Naive thymus-derived CD4-positive, alpha-beta T cell (primary cell): ENCODE measurements at places on chromosomes 3 and 15.

- H3K4me1 ChIP-seq, result no peaks in the 10 kb centered on the region
- DNase-seq, result no peak
- no peak overlapping the region for H3K27ac ChIP-seq
- H3K27me3 ChIP-seq, result no peaks in the 10 kb centered on the region
- H3K36me3 ChIP-seq, result no peaks in the 10 kb centered on the region
- H3K4me3 ChIP-seq, result no peak overlapping the region
Observed at GRCh38 chr15:100842756-100843730, 36.6 kb upstream of the ALDH1A3 start.

GRCh38 chr3:59644479-59645402, 594.9 kb upstream of the CFAP20DC start:
- H3K36me3 ChIP-seq, result no peaks in the 10 kb centered on the region
- H3K27ac ChIP-seq, result no peak overlapping the region
- no peak overlapping the region for H3K4me3 ChIP-seq
- no peak for DNase-seq

DNA sequence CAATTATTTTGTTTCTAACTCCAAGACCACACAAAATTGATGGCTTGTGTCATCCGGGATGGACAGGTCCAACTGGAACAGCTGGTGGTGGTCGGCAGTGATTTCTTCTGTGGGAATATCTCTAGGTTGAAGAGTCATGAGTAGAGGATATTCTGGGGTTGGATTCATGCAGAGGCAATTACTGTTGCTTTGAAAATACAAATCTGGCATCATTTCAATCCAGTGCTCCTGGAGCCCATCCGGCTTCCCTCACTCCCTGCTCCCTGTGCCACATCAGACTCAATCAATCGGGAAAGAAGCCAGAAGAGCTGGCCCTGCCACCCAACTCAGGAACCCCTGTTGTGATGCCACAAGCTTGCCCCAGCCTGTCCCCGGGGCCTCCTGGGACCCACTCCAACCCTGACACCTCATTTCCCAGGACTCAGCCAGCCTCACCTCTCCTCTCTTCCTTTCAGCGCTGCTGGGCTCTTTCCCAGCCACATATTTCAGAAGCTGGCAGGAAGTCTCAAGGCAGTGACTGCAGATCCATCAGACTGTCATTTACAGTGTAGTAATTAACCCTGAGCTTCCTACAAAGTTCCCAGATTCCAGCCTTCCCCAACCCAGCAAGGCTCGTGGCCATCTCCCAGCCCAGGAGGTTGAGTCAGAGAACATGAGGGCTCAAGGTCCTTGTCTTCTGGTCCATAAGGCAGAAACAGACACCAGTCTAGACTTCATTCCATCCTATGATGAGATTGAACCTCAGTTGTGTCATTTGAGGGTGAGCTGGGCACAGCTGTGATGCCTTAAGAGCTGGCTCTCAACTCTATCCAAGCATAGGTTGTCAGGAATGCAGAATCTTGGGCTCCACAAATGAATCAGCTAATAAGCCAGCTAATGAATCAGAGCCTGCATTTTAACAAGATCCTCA, 114.0 kb downstream of the FAM174B start:
- H3K4me3 ChIP-seq, result no peak overlapping the region
- H3K27me3 ChIP-seq, result no peaks in the 10 kb centered on the region
- no peak for DNase-seq
- H3K36me3 ChIP-seq, result no peaks in the 10 kb centered on the region
- no peaks in the 10 kb centered on the region for H3K4me1 ChIP-seq
- no peak overlapping the region for H3K27ac ChIP-seq

- H3K4me1 ChIP-seq, result no peaks in the 10 kb centered on the region
- peaks cover 29% of the 10 kb centered on the region for H3K36me3 ChIP-seq
- no peak overlapping the region for H3K4me3 ChIP-seq
- no peak for DNase-seq
Observed at GRCh38 chr3:171186817-171187500, 160.4 kb upstream of the SLC2A2 start.

GRCh38 chr3:72255791-72256559, 471.0 kb upstream of the PROK2 start:
- H3K4me3 ChIP-seq, result no peak overlapping the region
- no peaks in the 10 kb centered on the region for H3K36me3 ChIP-seq
- no peak overlapping the region for H3K27ac ChIP-seq

DNA sequence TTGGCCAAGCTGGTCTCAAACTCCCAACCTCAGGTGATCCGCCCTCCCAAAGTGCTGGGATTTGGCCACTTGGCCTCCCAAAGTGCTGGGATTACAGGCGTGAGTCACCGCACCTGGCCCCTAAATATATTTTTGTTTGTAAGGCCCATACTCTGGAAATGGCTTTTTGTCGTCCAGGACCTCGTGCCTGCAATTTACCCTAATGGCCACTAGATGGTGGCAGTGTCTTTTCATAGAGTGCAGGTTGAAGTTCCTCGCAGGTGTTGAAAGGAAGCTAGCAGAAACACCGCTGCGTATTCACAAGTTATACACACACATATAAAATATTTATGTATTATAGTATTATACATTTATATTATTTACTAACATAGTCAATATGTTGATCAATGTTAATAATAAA, 97.2 kb downstream of the LRTM1 start:
- H3K27me3 ChIP-seq, result no peaks in the 10 kb centered on the region
- H3K27ac ChIP-seq, result no peak overlapping the region
- H3K4me1 ChIP-seq, result no peaks in the 10 kb centered on the region
- no peak for DNase-seq
- H3K36me3 ChIP-seq, result no peaks in the 10 kb centered on the region

DNA sequence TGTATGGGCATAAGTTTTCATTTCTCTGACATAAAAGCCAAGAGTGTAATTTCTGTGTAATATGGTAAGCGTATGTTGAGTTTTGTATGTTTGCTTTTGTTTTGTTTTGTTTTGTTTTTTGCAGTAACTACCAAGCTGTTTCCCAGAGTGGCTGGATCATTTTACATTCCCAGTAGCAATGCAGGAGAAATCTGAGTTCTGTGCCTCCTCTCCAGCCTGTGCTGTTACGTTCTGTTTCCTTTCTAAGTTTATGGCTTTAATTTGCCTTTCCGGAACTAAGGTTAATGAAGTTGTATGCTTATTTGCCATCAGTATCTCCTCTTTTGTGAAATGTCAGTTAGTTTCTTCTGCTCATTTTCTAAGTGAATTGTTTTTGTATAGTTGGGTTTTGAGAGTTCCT, 307.8 kb downstream of the GABRG3 start:
- H3K27me3 ChIP-seq, result no peaks in the 10 kb centered on the region
- H3K4me3 ChIP-seq, result no peak overlapping the region
- H3K4me1 ChIP-seq, result no peaks in the 10 kb centered on the region

GRCh38 chr3:158221426-158221825, 111.5 kb downstream of the RSRC1 start:
- no peaks in the 10 kb centered on the region for H3K4me1 ChIP-seq
- H3K27me3 ChIP-seq, result no peaks in the 10 kb centered on the region
- no peak for DNase-seq
- H3K27ac ChIP-seq, result no peak overlapping the region
- H3K4me3 ChIP-seq, result no peak overlapping the region

- DNase-seq, result no peak
- no peaks in the 10 kb centered on the region for H3K36me3 ChIP-seq
- no peak overlapping the region for H3K4me3 ChIP-seq
- H3K27ac ChIP-seq, result no peak overlapping the region
Observed at GRCh38 chr15:47300596-47300995, 416.7 kb upstream of the SEMA6D start.
